Upper lobe of left lung (tissue), 6 donors: ENCODE measurements at places on chromosomes 2 and 18. TPM values are rescaled to one million over a fixed set of nuclear protein-coding genes. Genes with fewer than 3 reads are reported as not detected.

Gene SCN9A
- total RNA-seq: 24.1 TPM

Gene PSMA8
- 1.3 TPM for total RNA-seq

Gene CRYGD
- not detected for total RNA-seq

Gene RAB31
- 105 TPM for total RNA-seq

Gene ZBTB7C
- 10.2 TPM for total RNA-seq

Gene CCDC68
- total RNA-seq: 12.4 TPM

Gene SCN2A
- total RNA-seq: not detected

Gene SEC11C
- 71.3 TPM for total RNA-seq

Gene PPP1R1C
- 10.9 TPM for total RNA-seq

Gene MSTN
- total RNA-seq: 0.33 TPM
